ENCODE measurements at places on chromosomes 13 and 19.

GRCh38 chr19:16444269-16444600 lies 27.5 kb downstream of the EPS15L1 start:
- DNase-seq = no peak

GRCh38 chr13:80757694-80758093 lies 416.8 kb upstream of the SPRY2 start:
- DNase-seq = no peak

GRCh38 chr13:55999709-56000108 lies 1141.0 kb upstream of the PRR20A start:
- DNase-seq = no peak

- DNase-seq = no peak
Observed at GRCh38 chr13:23506807-23507291, 63.4 kb upstream of the TNFRSF19 start.

- peak; percentile 43 for DNase-seq
Observed at GRCh38 chr19:49017666-49018351, 918 bp upstream of the LHB start.

- DNase-seq = no peak
Observed at GRCh38 chr19:45446295-45446694, 21.5 kb upstream of the FOSB start.

DNA sequence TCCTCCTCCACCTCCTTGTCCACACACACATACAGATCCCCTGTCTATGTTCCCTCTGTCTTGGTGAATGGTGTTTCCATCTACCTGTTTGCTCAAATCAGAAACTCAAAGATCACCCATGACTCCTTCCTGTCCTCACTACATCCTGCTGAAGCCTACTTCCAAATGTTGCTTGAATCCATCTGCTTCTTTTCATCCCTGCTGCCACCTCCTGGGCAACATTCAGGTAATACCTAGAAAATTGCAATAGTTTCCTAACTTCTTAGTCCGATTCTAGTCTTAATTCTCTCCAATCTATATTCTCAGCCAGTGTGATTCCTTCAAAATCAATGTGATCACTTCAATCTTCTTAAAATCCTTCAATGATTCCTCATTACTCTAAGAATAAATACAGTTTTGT lies 155.5 kb upstream of the STARD13 start:
- no peak for DNase-seq

- DNase-seq = no peak
Observed at GRCh38 chr19:952049-952679, 26.3 kb downstream of the ARID3A start.

DNA sequence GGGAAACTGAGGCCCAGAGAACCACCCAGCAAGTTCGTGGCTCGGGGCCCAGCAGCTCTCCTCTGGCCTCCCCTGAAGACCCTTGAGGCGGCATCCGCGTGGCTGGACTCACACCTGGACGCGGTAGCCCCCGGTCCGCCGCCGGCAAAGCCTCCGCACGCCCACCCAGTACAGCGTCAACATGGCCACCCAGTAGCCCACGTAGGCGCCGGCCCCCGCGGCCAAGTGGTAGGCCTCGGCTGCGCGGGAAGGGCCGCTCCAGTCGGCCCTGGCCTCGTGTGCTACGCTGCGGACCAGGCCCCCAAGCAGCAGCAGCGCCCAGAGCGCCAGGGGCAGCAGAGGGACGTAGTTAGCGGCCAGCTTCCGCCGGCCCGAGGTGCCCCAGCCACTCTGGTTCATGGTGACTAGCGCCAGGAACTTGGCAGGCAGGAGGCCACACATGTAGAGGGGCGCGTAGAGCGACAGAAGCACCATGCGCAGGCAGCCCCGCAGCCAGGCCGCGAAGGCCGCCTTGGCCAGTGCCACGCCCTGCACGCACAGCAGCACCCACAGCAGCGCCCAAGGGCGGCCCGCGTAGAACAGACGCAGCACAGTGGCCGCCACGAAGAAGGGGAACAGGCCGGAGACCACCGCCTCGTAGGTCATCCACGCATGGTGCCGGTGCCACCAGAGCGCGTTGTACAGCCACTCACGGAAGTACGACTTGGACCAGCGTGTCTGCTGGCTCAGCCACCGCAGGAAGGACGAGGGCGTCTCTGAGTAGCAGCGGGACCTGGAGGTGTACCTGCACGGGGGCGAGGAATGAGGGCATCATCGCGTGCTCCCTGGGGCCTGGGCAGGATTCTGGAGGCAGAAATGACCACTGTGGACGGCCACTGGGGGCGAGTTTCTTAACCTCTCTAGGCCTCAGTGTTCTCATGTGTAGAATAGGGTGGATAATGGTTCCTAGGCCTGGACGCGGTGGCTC lies 10.2 kb downstream of the HAS1 start:
- DNase-seq = no peak

- DNase-seq = no peak
Observed at GRCh38 chr19:5063873-5064645, 95.1 kb downstream of the KDM4B start.

- DNase-seq = no peak
Observed at GRCh38 chr13:32589471-32589870, 3.2 kb downstream of the PDS5B start.

- DNase-seq = peak; percentile 53
Observed at GRCh38 chr13:46181840-46182490, at the start of gene LCP1. Gene LCP1 (minus strand): TSS chr13:46182177. CDS start chr13:46159662, 22,515 bp downstream.

DNA sequence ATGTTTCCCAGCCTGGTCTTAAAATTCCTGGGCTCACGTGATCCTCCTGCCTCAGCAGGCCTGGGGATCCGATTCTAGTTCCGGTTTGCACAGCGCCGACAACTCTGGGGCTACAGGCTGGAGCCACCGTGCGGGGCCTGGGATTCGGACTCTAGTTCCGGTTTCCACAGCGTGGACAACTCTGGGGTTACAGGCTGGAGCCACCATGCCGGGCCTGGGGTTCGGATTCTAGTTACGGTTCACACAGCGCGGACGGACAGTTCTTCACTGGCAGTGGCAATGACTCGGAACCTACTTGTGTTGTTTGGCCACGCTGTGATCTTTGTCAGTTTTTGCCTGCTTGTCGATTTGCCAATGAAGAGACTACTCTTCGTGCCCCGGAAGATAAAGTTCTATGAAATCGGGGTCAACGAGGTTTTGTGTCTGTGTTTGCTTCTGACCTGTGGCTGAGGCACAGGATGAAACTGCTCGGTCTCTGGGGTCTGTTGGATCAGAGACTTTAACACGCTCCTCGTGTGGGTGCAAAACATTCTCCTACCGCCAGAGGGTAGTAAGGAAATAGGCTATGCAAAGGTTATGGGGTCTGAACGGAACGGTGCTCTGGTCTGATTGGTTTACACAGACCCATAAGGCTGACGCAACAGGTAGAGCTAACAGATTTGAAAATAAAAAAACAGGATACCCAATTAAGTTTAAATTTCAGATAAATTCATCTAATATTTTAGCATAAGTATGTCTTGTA lies 12.1 kb upstream of the ZSCAN1 start:
- no peak for DNase-seq
